ENCODE measurements at places on chromosomes 4 and X.

GRCh38 chr4:163666332-163666873 is 171.9 kb downstream of the TMA16 start:
- DNase-seq, result no peak

- no peak for DNase-seq
These were observed 1000.4 kb downstream of the STPG2 start for GRCh38 chr4:97142893-97143292.

DNA sequence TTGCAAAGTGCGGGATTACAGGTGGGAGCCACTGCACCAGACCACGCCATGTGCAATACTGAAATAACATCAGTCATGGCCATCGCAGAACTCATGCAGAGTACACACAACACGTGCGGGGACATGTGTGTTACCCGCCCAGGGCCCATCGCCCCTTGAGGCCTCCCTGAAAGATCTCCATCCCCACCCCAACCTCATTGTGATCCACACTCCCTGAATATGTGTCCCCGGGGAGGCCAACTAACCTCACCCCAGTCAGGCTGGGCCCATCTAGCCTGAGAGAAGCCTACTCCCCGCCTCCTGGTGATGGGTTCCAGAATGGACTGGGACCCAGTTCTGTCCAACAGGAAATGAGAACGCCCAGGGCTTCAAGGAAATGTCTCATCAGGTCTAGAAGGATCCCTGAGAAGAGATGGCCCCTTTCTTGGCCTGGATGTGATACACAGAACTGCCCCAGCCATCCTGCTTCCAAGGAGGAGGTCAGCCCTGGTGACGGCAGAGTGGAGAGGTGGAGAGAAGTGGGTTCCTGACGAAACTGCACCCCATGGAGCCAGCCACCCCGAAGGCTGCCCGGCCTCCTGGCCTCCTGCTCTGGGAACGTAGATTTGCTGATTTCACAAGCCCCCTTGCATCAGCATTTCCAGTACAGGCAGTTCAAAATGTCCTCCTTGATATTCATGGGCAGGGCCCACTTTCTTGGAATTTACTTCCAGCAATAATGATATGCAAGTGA is 22.5 kb upstream of the CLDN24 start:
- DNase-seq, result no peak

DNA sequence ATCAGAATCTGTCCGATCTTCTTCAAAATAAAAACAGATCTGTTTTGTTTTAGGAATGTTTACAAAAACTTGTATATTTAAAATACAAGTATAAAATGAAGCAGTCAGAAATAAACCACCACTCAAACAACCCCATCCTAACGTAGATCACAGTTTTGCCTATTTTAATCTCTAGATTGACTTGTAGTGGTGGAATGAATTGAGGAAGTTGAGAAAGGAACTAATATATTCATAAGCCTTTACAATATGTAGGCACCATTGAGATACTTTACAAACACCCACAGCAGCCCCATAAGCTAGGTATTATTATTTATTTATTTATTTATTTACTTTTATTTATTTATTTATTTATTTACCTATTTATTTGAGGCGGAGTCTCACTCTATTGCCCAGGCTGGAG is 52.3 kb upstream of the KLF3 start:
- no peak for DNase-seq

DNA sequence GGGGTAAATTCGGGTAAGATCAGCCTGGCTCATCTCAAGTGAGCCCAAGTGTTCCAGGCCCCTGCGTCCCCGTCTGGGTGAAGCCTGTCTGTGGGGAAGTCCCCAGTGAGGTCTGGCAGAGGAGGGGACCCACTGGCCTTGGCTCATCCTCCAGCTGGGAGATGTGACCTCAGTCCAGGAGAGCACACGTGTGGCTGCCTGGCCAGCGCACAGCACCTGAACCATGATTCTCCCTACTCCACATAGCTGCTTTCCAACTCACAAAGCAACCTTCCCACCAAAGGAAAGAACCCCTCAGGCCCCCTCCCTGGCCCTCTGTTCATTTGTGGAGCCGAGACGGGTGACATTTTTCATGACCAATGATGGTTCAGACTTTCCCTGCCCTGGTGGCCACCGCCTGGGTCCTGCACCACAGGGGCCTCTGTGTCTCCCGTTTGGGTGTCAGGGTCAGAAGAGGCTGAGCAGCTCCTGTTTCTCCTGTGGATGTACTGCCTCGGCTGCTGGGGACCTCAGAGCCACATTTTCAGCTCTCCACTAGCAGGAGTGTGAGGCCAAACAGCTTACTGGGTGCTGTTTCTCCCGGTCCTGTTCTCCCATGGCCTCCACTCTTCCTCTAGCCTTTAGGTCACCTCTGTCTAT is 111.4 kb downstream of the CPZ start:
- DNase-seq, result no peak

GRCh38 chrX:52424656-52425055 is 55.8 kb downstream of the XAGE2 start:
- DNase-seq, result no peak

DNA sequence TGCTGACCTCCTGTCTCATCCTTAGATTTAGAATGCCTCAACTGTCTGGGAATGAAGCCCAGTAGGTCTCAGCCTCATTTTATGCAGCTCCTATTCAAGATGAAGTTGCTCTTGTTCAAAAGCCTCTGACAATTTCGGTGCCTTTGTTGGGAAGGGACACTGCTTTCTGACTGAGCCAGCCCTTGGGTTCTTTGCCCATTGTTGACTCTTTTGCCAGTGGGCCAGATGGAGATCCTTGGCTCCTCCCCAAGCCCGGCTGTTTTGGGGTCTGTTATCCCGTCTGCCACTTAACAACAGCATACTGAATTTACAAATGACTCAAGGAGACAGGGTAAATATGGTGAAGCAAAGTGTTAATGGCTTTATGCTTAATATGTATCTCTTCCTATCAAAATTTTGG is 58.3 kb upstream of the PRKX start:
- no peak for DNase-seq

DNA sequence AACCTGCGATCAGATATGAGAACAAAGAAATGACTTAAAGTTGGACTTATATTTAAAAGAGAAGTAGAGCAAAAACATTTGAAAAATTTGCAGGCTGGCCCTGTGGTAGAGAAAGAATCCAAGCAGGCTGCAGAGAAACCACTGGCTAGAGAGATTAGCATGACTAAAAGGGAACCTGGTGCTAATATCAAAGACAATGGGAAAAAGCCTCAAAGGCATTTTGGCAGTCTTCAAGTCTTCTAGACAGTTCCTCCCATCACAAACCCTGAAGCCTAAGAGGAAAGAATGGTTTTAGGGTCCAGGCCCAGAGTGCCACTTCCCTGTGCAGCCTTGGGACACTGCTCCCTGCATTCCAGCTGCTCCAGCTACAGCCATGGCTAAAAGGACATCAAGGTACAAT is 33.4 kb downstream of the KCTD8 start:
- DNase-seq, result no peak

- no peak for DNase-seq
These were observed 29.8 kb downstream of the SMS start for GRCh38 chrX:21970326-21970725.

GRCh38 chr4:70997546-70997945 is 4.1 kb downstream of the DCK start:
- DNase-seq, result no peak

GRCh38 chr4:165493359-165493758 is 114.6 kb downstream of the CPE start:
- DNase-seq, result no peak

DNA sequence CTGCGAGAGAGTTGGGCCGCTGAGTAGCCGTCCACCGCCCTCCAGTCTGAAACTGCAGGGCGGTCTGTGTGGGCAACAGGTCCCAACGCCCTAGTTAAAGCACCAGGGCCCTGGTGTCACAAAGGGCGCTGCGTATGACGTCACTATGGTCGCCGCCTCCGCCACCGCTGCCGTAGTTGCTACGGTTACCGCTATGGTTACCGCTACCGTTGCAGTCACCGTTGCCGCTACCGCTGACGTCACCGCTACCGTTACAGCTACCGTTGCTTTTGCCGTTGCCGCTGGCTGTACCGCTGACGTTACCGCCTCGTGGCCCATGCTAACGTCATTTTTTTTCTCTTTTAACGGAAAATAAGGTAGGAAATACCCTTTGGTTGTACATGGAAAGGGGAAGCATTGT is at the start of gene PPP1R2C:
PPP1R2C (minus strand) TSS at position 68 of the 400 bp plus-strand sequence. CDS start 84 bp downstream, outside the sequence.
- no peak for DNase-seq

- DNase-seq, result no peak
These were observed 441.9 kb downstream of the FSTL5 start for GRCh38 chr4:161721947-161722346.

GRCh38 chrX:106168107-106168506 is at the start of gene PWWP3B:
PWWP3B (plus strand) TSS chrX:106168305; CDS start chrX:106205433, 37,128 bp downstream.
- DNase-seq, result no peak

DNA sequence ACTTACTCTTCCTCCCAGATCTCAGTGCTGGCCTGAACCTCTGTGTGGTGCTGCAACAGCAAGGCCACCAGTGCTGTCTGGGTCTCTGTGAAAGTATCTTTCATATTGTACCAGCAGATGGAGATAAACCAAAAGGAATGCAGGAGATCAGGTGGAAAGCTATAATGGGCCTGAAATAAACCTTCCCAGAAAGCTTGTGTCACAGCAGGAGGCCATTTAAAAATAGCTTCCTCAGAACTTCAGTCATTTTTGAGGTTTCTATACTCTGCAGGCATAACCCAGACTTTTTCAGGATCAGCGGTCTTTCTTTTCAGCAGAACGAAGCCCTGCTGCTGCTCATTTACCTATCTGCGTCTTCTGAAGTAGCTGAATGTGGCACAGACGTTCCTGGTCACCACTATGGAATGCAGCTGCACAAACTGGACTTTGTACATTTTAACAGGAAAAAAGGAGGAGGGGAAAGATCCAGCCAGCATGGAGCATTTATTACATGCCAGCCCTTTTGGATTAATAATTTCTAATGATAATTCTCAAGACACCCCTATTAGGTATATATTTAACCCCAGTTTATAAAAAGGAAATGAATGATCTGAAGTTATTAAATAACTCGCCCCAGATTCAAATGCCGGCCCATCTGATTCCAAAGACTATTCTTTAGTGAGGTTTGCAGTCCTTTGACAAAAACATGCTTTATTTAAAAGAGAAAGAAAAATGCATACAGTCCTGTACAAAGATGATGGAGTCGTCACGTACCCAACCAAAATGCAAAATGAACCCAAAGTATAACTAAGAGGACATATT is 119.7 kb downstream of the NFKB1 start:
- DNase-seq, result no peak

DNA sequence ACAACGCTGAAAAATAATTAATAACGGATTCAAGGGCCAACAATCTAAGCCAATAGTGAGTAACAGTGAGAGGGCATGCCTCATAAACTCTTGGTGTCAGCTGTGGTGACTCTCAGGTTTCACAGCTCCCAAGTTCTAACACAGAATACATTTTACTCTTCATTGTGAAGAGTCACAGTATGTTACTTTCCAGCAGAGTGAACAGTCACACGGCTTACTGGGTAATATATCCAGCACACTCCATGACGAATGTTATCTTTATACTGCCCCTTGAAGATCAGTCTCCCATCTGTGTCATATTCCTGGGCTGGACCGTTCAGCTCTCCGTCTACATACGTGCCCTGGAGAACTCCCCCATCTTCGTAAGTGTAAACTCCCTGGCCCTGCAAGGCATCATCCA is 23.1 kb downstream of the SETD7 start:
- DNase-seq, result no peak

- no peak for DNase-seq
These were observed 104.9 kb upstream of the PSAPL1 start for GRCh38 chr4:7539659-7540058.

DNA sequence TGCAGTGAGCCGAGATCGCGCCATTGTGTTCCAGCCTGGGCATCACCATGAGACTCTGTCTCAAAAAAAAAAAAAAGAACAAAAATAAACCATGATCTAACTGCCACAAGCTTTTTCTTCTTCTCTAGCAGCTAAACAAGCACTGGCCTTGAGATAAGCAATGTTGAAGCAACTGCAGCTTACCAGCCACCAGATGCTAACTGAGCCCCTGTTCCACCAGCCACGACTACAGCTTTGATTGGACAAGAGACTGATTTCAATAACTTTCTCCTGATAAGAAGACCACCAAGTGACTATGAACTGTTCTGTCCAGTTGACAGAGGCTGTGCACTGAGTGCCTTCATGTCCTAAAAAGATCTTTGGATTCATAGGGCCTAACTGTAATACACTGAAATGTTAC is 58.5 kb downstream of the DCTD start:
- no peak for DNase-seq

DNA sequence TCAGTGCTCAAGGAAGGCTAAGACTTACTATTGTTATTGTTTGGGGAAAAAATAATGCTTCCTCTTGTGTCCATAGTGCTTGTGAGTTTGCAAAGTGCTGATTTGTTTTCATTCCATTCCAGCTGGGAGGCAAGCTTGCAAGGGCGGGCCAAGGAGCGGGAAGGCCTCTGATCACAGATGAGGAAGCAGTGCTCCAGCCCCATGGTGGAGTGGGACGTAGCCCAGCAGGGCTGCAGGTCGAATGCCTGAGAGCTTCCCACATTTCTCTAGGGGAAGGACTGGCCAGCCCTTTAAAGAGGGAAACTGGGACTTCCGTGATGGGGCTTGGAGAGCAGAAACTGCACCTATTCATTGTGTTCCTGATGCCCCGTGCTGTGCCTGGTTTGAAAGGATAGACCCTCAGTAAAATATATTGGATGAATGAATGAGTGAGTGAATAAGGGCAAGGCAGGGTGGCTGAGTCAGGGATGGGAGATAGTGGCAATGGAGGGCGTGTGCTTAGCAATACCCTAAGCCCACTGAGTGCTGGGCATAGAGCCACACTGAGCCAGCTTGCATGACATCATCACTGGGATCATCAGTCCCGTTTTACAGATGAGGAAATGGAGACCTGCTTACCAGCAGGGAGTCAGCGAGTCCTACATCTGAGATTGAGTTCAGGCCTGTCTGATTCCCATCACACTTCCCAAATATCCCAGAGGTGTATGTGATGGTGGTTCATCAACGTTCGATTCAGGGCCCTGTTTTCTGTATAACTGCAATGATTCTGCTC is 17.9 kb upstream of the NSG1 start:
- DNase-seq, result no peak

All from thoracic aorta (tissue), 2 donors.